ENCODE measurements at places on chromosomes 11 and 22.
A peak's percentile ranks its signal among the peaks of the same experiment; 100 is the strongest.

- DNase-seq: peak; percentile 37
Observed at GRCh38 chr11:67648140-67648795, 2.3 kb downstream of the ACY3 start.

GRCh38 chr11:75778962-75779361 lies 10.4 kb downstream of the DGAT2 start:
- DNase-seq: no peak

DNA sequence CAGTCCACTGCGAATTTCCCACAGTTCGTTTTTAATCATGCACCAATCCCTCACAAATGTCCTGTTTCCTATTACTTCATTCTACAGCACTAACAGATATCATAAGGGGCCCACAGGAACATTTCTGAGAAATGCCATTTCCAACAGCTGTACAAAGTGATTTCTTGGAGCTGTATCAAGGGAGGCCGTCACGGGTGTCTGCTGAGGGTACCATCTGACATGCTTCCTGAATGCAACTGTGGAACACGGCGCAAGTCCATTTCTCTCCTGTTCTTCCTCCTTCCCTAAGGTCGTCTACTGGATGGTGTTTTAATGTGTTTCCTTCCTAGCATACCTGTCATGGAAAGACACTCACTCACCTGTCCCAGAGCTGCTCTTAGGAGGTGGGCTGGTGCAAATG lies 320.7 kb downstream of the LARGE1 start:
- DNase-seq: no peak

- no peak for DNase-seq
Observed at GRCh38 chr22:39028281-39028680, 7.4 kb downstream of the APOBEC3D start.

GRCh38 chr11:61747967-61748285 lies 4.5 kb upstream of the MYRF start:
- DNase-seq: no peak

- no peak for DNase-seq
Observed at GRCh38 chr11:87368858-87369480, 331.2 kb downstream of the TMEM135 start.

GRCh38 chr11:35618497-35619115 lies 346 bp downstream of the FJX1 start:
- no peak for DNase-seq

- DNase-seq: no peak
Observed at GRCh38 chr11:22049276-22049675, 143.6 kb upstream of the ANO5 start.

DNA sequence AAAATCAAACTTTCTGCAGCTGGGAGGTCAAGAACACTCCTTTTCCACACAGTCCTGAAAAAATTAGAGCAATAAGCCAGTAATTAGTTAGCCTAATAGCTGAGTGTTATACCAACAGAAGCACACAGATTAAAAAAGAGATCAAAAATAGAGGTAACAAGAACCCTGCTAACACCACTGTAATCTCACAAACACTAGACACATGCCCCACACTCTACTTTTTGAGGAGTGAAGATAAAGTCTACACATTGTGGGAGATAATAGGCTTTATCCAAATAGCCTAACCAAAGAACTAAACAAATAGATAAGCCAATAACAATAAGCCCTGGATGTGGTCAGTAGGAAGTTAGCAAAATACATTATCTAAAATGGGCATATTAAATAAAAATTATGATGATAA lies 372.7 kb upstream of the ANO5 start:
- DNase-seq: no peak

DNA sequence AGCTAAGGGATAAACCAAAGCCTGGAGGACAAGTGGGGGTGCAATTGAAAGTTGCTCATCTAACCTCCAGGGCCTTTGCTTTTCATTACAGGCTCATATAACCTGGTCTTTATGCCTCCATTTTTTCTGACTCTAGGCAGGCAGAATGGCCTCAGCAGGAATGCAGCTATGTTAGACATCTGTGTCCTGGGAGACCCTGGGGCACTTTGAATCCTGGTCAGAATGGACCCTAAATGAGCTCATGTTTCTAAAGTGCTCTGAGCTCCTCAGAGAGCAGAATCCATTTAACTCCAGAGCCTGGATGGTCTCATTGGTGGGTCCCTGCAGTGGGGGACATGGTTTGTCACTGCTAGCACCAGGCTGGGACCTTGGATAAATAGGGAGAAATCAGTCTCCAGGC lies 177.3 kb downstream of the KIRREL3 start:
- no peak for DNase-seq

DNA sequence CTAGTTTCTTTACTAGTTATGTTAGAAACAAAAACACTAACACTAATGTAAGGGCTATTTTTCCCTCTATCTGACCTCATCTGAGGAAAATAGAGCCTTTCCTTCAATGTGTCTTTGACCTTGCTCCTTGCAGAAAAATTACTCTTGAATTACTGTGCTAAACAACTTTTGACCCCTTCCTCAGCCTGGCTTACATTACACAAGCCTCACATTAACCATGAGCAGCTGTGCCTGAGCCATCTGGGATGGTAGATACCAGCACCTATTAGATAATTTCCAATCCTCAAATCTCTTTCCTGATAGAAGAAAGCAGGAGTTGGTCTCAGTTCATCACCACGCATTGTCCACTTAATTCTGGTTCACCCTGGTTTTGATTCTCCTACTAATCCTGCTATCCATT lies 134.4 kb upstream of the NCAM1 start:
- DNase-seq: no peak

GRCh38 chr22:17945888-17946648 lies 78.3 kb downstream of the MICAL3 start:
- no peak for DNase-seq

DNA sequence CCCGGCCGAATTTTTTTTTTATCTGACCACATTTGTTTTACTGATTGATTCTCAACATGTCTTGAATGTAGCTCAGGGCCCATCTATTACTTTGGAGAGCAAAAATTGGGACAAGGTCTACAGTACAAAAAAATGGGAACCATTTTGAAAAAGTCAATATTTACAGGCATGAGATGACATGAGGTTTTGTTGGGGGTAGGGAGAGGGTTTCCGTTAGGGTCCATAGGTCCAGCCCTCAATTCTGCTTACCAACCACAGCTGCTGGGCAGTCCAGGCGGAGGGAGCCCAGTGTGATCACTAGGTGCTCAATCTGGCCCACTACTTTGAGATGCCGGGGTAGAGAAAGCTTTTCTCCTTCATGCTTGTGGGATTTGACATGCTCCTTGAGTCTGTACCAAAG lies 18.3 kb downstream of the NRIP3 start:
- no peak for DNase-seq

Measured in stimulated activated CD8-positive, alpha-beta memory T cell treated with anti-CD3 and anti-CD28 coated beads, Interleukin-7, amount 100 ng/mL, for 48 hours (primary cell).